ENCODE measurements at places on chromosomes 12 and 14.

DNA sequence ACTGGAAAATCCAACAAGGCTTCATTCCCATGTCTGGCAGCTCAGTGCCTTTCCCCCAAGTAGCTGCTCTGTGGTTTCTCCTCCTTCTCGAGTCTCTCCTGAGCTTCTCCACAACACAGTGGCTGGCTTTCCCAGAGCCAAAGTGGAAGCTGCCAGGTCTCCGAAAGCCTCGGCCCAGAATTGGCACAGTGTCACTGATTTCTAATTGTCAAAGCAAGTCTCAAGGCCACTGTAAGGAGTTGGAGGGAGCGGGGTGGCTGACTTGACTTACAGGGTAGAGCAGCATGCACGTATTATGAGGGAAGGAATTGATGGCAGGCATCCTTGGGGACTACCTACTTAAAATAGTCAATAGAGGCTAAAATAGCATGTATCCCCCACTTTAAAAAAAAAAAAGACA lies 6.7 kb upstream of the CPNE8 start:
- no peak for DNase-seq

GRCh38 chr12:41731061-41731460 lies 413.6 kb downstream of the GXYLT1 start:
- DNase-seq, result no peak

DNA sequence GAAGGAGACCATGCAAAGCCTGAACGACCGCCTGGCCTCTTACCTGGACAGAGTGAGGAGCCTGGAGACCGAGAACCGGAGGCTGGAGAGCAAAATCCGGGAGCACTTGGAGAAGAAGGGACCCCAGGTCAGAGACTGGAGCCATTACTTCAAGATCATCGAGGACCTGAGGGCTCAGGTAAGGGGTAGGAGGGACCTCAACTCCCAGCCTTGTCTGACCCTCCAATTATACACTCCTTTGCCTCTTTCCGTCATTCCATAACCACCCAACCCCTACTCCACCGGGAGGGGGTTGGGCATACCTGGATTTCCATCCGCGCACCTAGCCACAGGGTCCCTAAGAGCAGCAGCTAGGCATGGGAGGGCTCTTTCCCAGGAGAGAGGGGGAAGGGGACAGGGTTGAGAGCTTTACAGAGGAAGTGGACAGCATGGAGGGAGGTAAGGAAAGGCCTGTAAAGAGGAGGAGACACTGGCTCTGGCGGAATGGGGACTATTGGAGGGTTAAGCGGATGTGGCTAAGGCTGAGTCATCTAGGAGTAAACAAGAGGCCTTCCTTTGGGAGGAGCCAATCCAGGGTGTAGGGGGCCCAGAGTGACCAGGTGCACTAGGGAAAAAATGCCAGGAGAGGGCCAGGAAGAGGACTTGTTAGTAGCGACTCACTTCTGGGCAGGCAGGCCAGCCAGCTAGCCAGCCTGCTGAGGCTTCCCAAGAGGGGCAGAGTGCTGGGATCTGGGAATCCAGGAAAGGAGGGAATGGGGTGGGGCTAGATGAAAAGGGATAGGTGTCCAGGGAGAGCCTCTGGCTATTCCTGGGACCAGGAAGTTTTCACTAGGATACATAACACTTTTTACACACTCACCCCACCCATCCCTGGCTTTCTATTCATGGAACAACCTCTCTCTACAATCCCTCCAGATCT lies 754 bp downstream of the KRT18 start:
- DNase-seq, result peak; percentile 69

GRCh38 chr12:116506697-116507064 lies 52.5 kb upstream of the MAP1LC3B2 start:
- DNase-seq, result no peak

DNA sequence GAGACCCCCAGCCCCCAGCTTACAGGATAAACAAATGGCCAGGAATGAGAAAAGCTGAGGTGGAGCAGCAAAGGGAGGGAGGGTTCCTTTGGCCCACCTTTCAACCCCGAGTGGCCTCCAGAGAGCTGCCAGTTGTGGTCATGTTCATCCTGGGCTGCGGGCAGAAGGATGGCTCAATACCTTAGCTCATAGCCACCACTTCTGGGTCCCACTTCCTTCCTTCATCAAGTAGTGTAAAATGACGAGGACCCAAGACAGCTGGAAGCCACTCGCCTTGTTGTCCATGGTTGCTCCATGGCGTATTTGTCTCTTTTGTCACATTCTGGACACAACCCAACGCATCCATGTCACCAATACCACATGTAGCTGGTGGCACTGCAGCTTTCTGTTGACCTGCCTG lies 24.2 kb downstream of the CRACR2A start:
- DNase-seq, result no peak

GRCh38 chr12:11242656-11243055 lies 26.9 kb downstream of the PRB3 start:
- DNase-seq, result peak; percentile 6

GRCh38 chr14:23106747-23107045 lies 1.9 kb upstream of the CIROP start:
- no peak for DNase-seq

DNA sequence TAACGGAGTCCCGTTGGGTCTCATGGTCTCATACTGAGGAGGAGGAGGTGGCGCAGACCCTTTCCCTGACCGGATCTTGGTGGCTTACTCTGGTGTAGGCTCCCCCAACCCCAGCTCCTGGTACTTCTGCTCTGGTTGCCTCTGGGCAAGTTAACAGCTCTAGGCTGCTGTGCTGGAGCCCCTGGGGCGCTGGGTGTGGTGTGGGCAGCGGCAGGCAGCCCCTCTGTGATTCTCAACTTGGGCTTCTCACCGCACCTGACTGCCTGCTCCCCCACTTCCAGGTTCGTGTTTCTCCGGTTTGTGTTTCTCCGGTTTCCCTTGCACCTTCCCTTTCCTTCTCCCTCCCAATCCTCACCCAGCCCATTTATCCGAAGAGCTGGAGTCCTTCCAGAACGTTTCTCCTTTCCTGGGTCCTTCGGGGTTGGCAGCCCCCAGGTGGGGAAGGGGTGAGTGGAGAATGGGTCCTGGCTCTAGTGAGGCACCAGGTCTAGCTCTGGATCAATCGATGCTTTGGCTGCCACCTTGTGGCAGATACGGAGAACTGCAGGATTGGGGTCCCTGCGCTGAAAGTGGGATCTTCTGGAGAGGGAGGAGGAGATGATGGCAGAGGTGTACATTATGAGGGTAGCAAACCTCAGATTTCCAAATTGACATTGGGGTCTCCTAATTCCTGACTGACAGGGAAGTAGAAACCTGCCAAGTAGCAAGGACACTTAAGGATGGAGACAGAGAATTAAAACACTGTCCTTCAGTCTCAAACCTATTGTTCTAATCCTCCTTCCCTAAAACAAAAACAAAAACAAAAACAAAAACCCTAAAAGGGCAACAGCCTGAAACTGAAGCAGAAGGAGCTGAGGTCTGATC lies 8.3 kb downstream of the CISTR start:
- peak; percentile 73 for DNase-seq

DNA sequence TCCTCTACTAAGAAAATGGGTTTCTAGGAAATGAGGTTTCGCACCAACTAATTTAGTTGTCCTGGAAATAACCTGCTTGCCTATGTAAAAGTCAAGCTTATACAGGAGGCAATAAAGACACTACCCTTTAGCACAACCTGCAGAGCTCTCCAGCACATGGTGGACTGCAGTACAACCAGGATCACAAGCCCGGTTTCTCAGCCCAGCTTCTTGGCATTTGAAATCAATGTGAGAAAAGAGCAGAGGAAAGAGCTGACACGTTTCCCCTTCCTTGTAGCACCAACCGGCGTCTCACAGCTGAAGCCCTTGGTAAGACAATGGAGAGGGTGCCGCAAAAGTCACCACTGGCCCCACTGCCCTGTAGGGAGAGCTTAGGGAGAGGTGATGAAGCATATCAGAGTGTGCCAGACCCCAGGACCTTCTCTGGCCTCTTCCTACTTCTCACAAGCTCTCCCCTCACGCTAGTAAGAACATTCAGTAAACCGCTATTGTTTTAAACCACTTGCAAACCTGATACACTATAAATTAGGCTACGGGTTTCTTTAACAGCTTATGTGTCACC lies 8.6 kb downstream of the SPTLC2 start:
- DNase-seq, result no peak

DNA sequence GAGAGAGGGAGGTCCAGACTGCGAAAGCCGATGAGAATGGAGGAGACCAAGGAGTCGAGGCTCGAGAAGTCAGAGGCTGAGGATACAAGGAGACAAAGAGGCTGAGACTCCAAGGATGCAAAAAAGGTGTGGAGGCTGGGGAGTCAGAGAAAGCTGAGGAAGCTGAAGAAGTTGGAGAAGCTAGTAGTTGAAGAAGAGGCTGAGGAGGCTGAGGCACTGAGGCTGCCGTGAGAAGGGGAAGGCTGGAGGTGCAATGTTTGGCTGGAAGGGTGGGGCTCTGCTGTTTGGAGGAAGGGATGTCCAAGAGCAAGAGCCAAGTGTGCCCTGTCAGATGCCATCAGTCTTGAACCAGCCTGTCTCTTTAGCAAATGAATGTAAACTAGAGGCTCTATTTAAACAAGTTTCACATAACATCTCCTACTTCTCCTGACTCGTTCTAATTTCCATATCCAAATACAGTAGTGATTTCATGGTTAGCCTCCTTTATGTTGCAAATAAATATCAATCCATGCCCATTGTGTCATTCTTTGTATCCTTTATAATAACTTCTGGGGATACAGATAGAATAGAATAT lies 10.8 kb upstream of the SPTSSA start:
- DNase-seq, result no peak

GRCh38 chr12:61894168-61894567 lies 366.0 kb upstream of the USP15 start:
- DNase-seq, result no peak

DNA sequence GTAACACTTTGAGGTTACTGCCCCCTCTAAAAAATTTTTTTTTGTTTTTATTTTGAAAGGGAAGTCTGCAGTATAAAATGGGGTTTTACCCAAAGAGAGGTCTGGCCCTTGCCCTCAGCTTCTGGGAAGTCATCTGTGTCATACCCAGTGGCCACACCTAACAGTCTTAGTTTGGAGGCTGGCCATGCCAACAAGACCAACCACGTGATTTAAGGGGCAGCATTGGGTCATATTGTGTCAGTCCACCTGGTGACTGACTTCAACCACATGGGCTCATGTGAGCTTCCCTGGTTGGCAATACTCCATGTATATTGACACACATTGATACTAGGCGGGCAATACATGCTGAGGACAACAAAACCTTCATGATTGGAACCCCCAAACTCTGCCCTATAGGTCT lies 173.9 kb downstream of the GXYLT1 start:
- DNase-seq, result no peak

- DNase-seq, result no peak
These were observed 262.9 kb downstream of the TMEM117 start for GRCh38 chr12:44098786-44099185.

GRCh38 chr12:132717531-132718387 lies 7.1 kb downstream of the PGAM5 start:
- DNase-seq, result no peak

- DNase-seq, result no peak
These were observed 9.4 kb upstream of the ACVR1B start for GRCh38 chr12:51942056-51942455.

- DNase-seq, result no peak
These were observed 227.2 kb upstream of the TBX3 start for GRCh38 chr12:114911196-114911595.
